NCI-H187 (cell line): ENCODE measurements at places on chromosomes 12 and 14.

DNA sequence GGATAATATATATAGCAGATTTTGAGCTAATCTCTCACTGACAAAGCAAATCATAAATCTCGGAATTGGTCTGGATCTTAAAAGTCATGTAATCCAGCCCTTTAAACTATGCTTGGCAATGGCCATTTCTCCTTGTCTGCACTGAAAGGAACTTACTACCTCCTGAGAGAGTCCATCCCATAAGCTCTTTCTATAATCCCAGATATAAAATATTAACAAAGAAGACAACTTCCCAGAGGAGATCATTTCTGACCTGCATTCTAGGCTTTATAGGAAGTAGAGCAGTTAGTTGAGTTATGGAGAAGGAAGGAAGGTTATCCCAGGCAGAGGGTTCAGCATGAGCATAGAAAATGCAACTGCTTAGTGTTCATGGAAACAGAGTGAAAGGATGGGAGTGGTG, 99.7 kb downstream of the TMEM117 start:
- DNase-seq, result no peak

DNA sequence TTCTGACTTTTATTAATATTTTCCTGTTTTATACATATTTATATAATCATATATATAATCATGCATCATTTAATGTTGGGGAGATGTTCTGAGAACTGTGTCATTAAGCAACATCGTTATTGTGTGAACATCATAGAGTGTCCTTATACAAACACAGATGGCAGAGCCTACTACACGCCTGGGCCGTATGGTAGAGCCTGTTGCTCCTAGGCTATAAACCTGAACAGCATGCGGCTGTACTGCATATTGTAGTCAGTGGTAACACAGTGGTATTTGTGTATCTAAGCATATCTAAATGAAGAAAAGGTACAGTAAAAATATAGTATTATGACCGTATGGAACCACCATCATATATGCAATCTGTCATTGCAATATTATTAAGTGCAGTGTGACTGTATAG, 44.7 kb upstream of the BCL7A start:
- no peak for DNase-seq

DNA sequence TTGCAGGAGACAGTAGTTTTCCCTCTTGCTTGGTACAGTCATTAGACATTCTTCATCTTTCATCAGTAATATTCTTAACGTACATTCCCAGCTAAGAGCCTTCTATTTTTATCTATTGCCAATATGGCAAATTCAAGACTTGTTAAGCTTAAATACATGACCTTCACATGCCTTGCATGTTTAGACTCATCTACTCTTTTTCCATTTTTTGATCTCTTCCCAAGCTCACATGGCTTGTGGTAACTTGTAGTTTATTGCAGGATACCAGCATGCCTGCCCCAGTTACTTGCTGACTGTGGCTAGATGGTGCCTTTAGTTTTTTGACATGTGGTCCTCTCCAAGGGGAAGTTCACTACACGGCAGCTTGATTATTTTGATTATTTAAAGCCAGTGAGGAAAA, 729.0 kb downstream of the SLC6A15 start:
- no peak for DNase-seq

GRCh38 chr12:12338527-12339168, 11.4 kb downstream of the MANSC1 start:
- DNase-seq, result no peak

- DNase-seq, result no peak
These were observed 77.0 kb downstream of the PELI2 start for GRCh38 chr14:56195223-56195622.

- DNase-seq, result no peak
These were observed 28.1 kb downstream of the ANO6 start for GRCh38 chr12:45243963-45244362.

GRCh38 chr14:41570415-41571155, 36.1 kb upstream of the LRFN5 start:
- DNase-seq, result no peak

GRCh38 chr14:94099006-94099405, 11.5 kb upstream of the IFI27 start:
- no peak for DNase-seq

DNA sequence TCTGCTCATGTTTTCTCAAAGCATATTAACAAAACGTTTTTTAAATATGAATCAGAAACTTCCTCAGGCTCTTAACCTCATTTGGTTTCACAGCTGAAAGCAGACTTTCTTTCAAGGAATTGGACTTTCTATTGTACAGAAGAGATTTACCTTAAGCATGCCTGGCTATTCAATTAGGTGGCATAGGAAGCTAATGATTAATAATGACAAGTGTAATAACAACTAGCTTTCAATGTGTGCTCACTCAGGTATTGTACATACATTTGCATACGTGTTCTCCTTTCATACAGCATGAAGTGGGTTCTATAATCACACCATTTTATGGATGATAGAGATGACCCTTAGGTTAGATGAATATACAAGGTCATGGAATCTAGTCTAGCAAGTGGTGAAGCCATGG, 115.7 kb downstream of the ANO6 start:
- DNase-seq, result no peak

- DNase-seq, result no peak
These were observed 1073.6 kb upstream of the TMEM132C start for GRCh38 chr12:127193341-127193740.

DNA sequence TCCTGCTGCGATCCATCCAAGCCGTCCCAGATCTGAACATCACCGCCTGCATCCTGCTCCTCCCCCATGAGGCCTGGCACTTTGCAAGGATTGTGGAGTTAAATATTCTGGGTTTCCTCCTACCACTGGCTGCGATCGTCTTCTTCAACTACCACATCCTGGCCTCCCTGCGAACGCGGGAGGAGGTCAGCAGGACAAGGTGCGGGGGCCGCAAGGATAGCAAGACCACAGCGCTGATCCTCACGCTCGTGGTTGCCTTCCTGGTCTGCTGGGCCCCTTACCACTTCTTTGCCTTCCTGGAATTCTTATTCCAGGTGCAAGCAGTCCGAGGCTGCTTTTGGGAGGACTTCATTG, 8.2 kb downstream of the BDKRB1 start:
- no peak for DNase-seq

DNA sequence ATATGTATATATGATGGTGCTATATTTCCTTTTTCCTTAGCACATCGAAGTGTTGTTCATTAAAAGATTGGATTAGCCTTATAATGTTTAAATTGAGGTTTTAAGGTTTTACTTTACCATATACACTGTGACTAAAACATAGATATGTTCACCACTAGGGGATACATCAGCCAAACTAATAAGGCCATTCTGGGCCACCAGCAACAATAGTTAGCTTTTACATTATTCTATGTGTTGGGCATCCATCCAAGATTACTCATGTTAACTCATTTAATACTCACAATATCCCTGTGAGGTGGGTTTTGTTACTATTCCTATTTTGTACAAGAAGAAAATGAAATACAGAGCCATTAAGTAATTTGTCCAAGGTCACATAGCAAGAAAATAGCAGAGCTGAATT, 202.6 kb upstream of the AVPR1A start:
- DNase-seq, result no peak

DNA sequence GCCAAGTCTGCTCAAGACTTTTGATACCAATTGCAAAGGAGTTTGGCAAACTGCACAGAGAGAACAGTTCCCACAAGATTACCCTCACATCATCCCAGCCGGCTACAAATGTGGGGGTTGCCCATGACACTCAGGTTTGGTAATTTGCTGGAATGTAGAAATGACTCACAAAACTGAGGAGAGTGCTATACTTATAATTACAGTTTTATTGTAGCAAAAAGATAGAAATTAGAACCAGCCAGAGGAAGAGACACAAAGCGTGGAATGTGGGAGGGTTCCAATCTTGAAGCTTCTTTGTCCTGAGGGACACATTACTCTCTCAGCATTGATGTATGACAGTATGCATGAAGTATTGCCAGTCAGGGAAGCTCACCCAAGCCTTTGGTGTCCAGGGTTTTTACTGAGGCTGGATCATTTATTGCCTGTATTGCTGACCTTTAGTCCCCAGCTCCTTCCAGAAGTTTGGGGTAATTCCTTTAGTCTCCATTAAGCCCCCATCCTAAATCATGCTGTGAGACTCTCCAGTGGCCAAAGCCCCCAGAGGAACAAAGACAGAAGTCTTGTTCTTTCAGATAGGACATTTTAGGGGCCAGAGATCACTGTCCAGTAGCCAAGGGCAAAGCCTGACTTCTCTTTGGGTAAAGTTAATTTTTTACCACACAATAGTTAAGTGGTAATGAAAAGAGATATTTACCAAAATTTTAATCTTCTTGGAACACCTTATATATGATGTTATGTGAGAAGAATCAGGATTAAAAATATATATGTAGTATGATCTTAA, 9.9 kb downstream of the TBK1 start:
- no peak for DNase-seq
